Bronchial epithelial cell (primary cell): ENCODE measurements at places on chromosomes 13 and 19. TPM values are rescaled to one million over a fixed set of nuclear protein-coding genes. Genes with fewer than 3 reads are reported as not detected.
A peak's percentile ranks its signal among the peaks of the same experiment; 100 is the strongest.

OVOL3 gene
- total RNA-seq: not detected in 2 replicates

DNA sequence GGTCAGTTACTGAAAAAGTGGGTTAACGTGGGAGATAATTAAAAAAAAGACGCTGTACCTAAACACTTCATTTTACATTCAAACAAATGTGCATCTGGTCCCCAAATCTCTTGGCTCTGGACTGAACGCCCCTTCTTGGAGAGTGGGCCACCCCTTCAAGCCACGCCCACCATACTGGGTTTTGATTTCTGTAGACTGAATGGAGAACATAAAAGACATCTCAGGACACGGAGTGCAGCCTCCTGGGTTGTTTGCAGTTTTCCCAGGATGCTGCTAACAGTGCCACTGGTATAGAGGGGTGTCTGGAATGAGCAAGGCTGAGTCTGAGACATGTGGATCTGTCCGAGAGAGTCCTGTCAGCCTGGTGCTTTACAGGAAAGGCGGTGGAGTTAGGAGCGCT lies 10.6 kb downstream of the TFDP1 start:
- no peak for DNase-seq

DNA sequence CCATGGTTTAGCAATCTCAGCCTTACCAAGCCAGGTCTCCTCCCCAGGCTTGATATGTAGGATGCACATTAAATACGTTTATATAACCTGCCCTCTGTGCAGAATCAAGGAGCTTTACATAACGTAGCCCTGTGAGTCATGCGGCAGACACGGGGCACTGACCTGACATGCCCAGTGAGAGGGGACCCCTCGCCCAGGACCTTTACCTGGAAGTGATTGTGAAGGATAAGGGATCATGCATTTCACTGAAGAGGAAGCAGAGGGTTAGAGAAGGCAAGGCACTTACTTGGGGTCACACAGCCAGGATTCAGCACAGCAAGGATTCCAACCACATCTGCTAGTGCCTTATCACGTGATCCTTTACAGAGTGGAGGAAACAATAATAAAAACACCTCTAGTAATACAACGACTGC lies 18.9 kb upstream of the FOSB start:
- peak; percentile 93 for DNase-seq

DNA sequence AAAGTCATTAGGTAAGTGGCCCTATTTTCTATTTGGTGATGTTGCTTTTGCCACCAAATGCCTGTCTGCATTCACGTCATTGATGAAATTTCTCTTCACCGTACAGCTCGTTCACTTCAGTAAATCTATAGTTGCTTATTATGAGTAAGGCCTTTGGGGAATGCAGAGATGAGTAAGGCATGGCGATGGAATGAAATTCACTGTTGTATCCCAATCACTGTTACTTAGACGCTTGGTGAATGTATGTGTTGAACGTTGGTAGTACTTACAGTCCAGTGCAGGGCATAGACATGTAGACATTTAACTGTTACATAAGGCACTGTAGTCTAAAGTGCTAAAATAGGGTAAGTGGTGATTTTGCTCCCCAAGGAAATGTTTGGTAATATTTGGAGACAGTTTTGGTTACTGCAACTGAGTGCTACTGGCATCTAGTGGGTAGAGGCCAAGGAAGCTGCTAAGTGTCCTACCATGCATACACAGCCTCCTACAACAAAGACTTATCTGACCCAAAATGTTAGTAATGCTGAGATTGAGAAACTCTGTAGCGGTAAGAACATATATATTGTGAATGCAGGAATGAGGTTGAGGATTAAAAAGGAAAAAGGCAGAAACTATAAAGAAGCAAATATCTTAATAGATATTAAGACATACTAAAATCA lies 5.8 kb downstream of the AKAP11 start:
- DNase-seq: no peak

- DNase-seq: no peak
These were observed 46.4 kb downstream of the AP1M1 start for GRCh38 chr19:16244091-16244490.

GRCh38 chr19:17021328-17021727 lies 5.3 kb downstream of the CPAMD8 start:
- DNase-seq: no peak

- DNase-seq: no peak
These were observed 291.5 kb downstream of the ZNF536 start for GRCh38 chr19:30663611-30664174.
